Smooth muscle cell of trachea (primary cell): ENCODE measurements at places on chromosomes 3 and 15. TPM values are rescaled to one million over a fixed set of nuclear protein-coding genes. Genes with fewer than 3 reads are reported as not detected.

The ASB14 gene
- not detected in 2 replicates for total RNA-seq

The GOLGA6D gene
- 0.17 TPM in 1 of 2 replicates, not detected in the other for total RNA-seq

The IL12A gene
- total RNA-seq: 1.9 and 7.4 TPM in 2 replicates

The COL6A6 gene
- 1.6 and 4.1 TPM in 2 replicates for total RNA-seq

The CACNA2D3 gene
- total RNA-seq: under 0.01 and 0.15 TPM in 2 replicates

The UROC1 gene
- total RNA-seq: not detected in 2 replicates

The VGLL3 gene
- 25.7 and 55.6 TPM in 2 replicates for total RNA-seq

The LRTM1 gene
- total RNA-seq: not detected in 2 replicates

The EPHB1 gene
- total RNA-seq: under 0.01 and 0.15 TPM in 2 replicates

The RLBP1 gene
- not detected in 2 replicates for total RNA-seq

The MAPK6 gene
- total RNA-seq: 49.1 and 56.7 TPM in 2 replicates
